ENCODE measurements at places on chromosomes 3 and 15. TPM values are rescaled to one million over a fixed set of nuclear protein-coding genes. Genes with fewer than 3 reads are reported as not detected.

MKRN2OS gene
- total RNA-seq, result not detected

TMEM40 gene
- not detected for total RNA-seq

CSPG5 gene
- total RNA-seq, result 0.18 TPM

ISLR gene
- total RNA-seq, result 157 TPM

Measured in smooth muscle cell of bladder (primary cell).